AG04450 (cell line): ENCODE measurements at places on chromosomes 11 and 22. TPM values are rescaled to one million over a fixed set of nuclear protein-coding genes. Genes with fewer than 3 reads are reported as not detected.

TMEM86A gene
- 0.36 and 0.47 TPM in 2 replicates for polyA plus RNA-seq

CENPM gene
- polyA plus RNA-seq, result 5.1 and 6.8 TPM in 2 replicates

TUBA8 gene
- polyA plus RNA-seq, result 2.7 and 3.0 TPM in 2 replicates

RAB36 gene
- polyA plus RNA-seq, result 2.6 and 3.5 TPM in 2 replicates

PANX3 gene
- polyA plus RNA-seq, result not detected in 2 replicates

LDHAL6A gene
- not detected in 2 replicates for polyA plus RNA-seq

HORMAD2 gene
- polyA plus RNA-seq, result not detected in 2 replicates

PARVA gene
- 134 and 142 TPM in 2 replicates for polyA plus RNA-seq

DEFB131B gene
- polyA plus RNA-seq, result not detected in 2 replicates

C22orf31 gene
- 0.11 and 0.12 TPM in 2 replicates for polyA plus RNA-seq

CRYBB3 gene
- not detected in 2 replicates for polyA plus RNA-seq

OR6A2 gene
- 0.02 and 0.06 TPM in 2 replicates for polyA plus RNA-seq

DNA sequence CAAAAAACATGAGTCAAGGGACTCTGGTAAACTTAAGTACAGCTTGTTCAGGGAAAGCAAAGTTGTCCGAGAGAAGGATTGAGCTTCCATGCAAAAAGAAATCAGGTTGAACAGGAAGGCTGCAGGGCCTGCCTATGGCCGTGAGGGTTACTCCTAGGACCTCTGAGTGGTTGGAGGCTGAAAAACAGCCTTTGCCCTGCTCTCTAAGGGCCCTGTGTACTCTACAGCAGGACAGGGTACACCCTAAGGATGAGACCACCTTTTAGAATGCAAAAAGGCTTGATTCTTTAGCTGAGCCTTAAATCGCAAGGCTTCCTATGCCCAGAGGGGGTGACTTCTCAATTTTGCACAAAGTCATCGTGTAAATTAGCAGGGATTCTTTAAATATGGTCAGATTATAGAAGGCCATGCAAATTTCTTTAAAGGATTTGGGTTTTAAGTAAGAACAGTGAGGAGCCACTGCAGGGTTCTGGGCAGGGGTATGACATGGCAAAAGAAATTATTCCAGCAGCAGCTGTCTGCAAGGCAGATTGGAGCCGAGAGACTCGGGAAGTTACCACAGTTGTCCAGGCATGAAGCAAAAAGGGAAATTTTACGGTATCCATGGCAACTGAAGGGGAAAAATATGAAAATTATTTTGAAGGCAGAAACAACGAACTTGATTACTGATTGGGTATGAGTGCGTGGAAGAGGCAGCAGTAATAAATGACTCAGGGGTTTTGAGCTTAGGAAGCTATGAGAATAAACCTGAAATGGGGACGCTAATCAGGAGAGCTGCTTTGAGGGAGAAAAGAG is 91.8 kb downstream of the FAM76B start:
- DNase-seq, result no peak

GRCh38 chr22:50084614-50085021 is 608 bp downstream of the MLC1 start:
- no peak for DNase-seq

DNA sequence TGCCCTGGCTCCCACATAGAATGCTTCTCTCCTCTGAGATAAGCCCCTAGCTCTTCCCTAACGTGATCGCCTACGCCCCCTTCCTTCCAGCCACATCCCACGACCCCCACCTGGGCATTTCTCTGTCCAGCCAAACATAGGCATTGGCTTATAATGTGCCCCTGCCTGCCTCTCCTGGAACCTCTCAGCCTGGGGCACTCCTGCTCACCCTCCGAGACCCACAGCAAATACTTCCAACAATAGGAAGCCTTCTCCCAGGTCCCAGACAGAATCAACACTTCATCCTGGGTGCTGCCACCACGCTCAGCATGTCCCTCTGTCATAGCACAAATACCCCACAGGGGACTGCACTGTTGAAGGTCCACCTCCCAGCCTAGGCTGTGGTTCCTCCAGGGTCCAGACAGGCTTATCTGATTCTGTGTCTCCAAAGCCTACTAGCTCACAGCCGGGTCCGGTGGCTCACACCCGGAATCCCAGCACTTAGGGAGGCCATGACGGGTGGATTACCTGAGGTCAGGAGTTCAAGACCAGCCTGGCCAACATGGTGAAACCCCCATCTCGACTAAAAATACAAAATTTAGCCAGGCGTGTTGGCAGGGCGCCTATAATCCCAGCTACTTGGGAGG is 24.2 kb upstream of the TMPRSS4 start:
- DNase-seq, result no peak

- DNase-seq, result no peak
These were observed 1.4 kb downstream of the NECTIN1 start for GRCh38 chr11:119727523-119728151.

- no peak for DNase-seq
These were observed 60.2 kb downstream of the LRP5 start for GRCh38 chr11:68372625-68373024.

DNA sequence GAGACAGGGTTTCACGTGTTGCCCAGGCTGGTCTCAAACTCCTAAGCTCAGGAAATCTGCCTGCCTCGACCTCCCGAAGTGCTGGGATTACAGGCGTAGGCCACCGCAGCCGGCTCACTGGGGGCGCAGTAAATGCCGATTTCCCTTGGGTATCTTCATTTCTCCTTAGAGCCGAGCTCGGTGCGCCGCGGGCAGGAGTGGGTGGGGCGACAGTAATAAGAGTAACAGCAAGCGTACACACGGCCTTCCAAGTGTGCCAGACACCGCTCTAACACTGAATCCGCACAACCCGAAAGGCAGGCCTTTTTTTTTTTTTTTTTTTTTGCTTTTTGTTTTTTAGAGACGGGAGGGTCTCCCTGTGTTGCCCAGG is 500 bp upstream of the ADSL start:
- no peak for DNase-seq

DNA sequence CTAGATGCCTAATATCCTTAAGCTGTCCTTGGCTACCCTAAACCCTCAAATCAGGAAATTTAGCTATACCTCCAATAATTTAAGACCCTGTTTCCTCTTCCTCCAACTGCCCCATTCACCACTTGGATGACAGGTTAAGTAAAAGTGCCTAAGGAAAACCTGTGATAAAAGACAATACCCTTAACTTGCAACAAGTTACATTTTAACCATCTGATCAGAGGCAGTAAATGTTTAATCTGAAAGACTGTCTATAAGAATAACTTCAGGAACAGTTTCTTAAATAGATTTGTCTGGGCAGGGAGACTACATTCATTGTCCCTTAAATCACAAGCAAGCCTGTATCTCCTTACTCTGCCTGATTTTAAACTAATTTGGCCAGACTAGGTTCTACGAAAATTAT is 129.1 kb downstream of the APOL5 start:
- no peak for DNase-seq

DNA sequence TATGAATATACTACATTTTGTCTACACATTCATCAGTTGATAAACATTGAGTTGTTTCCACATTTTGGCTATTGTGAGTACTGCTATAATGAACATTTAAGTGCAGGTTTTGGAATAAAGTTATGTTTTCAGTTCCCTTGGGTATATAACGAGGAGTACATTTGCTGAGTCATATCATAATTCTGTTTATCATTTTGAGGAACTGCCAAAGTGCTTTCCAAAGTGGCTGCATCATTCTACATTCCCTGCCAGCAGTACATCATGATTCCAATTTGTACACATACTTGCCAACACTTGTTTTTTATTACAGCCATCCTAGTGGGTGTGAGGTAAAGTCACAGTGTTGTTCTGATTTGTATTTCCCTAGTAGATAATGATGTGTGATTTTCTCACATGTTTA is 1458.6 kb upstream of the TENM4 start:
- no peak for DNase-seq

GRCh38 chr11:65428578-65429067 is 6.0 kb downstream of the NEAT1 start:
- no peak for DNase-seq

- DNase-seq, result no peak
These were observed 72.8 kb downstream of the THAP12 start for GRCh38 chr11:76307978-76308747.

GRCh38 chr22:30891443-30891755 is 77.2 kb downstream of the MORC2 start:
- no peak for DNase-seq

- no peak for DNase-seq
These were observed 320.8 kb downstream of the BLID start for GRCh38 chr11:121795174-121795573.

- DNase-seq, result no peak
These were observed 4.1 kb downstream of the SYTL2 start for GRCh38 chr11:85806876-85807275.

GRCh38 chr11:18321578-18321968 is 367 bp downstream of the HPS5 start:
- no peak for DNase-seq

GRCh38 chr11:73951797-73952196 is 971 bp downstream of the DNAJB13 start:
- no peak for DNase-seq

GRCh38 chr11:7486781-7487140 is 1.5 kb downstream of the OLFML1 start:
- DNase-seq, result no peak

- DNase-seq, result no peak
These were observed 40.1 kb upstream of the CLMP start for GRCh38 chr11:123235117-123235655.

DNA sequence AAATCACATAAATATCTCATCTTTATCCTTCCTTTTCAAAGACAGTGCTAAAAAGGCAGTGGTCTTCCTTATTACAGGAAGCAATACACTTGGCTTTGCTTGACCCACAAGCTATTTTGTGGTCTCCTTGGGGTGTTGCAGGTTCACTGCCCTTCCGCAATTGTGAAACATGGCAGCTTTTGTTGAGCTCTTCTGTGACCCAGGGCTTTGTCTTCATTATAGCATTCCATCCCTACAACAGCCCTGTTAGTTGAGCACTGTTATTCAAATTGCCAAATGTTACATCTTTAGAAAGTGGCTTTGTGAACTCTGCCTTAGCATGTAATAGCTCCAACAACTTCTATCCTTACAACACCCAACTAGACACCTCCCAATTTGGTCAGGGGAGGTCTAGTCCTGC is 107.1 kb downstream of the OPCML start:
- no peak for DNase-seq

DNA sequence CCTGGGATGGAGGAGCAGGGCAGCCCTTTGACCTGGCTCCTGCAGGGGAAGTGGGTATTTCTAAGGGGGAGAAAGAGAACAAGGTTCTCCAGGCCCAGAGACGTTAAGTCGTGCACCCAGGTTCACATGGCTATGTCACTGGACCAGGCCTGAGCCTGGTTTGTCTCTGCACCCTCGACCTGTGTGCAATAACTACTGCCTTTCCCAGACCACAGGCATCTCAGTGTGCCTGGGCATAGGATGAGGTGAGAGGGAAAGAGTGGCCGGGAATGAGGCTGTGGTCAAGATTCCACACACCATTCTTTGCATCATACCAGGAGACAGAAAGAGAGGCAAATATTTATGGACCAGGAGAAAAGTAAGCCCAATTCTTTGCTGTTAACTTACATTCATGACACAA is 66.8 kb downstream of the PRR5L start:
- peak; percentile 52 for DNase-seq

DNA sequence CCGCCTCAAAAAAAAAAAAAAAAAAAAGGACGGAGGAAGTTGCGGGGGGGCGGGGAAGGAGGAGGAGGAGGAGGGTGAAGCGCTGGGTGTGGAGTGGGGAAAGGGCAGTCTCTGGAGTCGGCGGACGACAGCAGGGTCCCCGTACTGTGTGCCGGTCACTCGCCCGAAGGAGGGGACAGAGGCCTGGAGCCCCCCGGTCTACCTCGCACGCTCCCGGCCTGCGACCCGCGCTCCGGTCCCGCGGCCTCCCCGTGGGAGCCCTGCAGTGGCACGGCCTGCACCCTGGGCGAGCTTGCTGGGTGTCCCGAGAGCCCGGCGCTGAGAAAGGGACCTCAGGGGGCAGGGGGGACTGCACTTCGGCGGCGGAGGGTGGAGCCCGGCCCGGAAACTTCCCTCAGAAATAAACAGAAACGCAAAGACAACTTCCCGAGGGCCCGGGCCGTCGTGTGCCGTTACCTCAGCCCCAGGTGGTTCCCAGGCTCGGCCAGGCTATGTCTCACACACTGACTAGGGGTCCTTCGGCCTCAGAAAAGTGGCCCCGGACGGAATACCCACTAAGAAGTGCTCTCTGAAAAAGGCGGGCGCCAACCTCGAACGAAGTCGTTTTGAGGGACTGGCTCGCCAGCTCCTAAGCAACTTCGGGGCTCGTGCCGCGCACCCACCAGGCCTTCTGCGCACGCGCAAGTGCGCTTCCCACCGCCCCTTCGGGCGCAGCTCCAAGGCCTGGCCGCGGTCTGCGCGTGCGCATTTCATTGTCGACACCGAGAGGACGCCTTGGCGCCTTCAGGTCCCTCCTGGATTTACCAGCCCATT is at the start of gene MAJIN:
MAJIN (minus strand) TSS at position 688 of the 813 bp plus-strand sequence. CDS start 12,703 bp downstream, outside the sequence.
- peak; percentile 30 for DNase-seq

- DNase-seq, result no peak
These were observed 34.0 kb downstream of the KCNC1 start for GRCh38 chr11:17768547-17768946.

- no peak for DNase-seq
These were observed 6.2 kb downstream of the DRAP1 start for GRCh38 chr11:65925397-65925796.

DNA sequence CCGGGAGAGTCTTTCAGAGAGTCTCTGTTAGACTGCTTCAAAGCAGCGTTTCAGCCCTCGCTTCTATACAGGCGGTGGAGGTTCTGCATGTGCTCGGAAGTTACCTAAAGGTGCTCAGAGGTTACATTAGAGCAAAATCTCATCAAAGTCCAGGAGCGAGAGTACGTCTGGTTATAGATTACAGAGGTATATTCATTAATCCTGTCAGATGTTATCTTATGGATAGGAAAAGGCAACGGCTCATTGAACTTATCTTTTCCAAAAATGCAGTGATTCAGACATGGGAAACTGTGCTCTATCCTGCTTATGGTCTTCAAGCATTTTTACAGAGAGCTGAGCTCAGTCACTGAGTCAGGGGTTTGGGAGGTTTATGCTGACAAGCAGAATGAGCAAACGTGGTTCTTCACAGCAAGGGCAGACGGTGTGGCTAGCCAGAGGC is 9.1 kb upstream of the ZBED5 start:
- DNase-seq, result peak; percentile 34

- DNase-seq, result no peak
These were observed 44.8 kb upstream of the SMCO4 start for GRCh38 chr11:93587858-93588581.
